ENCODE measurements at places on chromosomes 11 and 22. TPM values are rescaled to one million over a fixed set of nuclear protein-coding genes. Genes with fewer than 3 reads are reported as not detected.

DNA sequence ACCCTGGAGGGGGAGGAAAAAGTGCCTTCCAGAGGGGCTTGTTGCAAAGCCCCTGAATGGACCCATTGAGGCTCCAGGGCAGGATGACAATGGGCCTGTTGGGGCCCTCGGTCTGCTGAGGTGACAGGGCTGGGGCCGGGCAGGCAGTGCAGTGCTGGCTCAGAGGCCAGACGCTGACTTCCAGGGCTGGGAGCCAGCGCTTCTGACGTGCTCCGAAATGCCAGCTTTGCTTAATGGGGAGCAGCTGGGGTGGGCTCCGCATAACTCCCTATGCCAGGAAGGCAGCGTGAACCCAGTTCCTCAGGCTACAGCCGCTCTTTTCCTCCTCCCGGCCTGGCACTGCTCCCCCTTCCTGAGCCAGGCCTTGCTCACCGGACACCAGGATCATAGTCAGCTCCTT, 17.7 kb downstream of the NAV2 start:
- DNase-seq, result peak; percentile 88

Gene CYP2D6
- 0.41 TPM for total RNA-seq

Gene CARD16
- 3.3 TPM for total RNA-seq

- no peak for DNase-seq
Measured at GRCh38 chr11:17560281-17561110, 13.4 kb downstream of the OTOG start.

GRCh38 chr11:62295504-62295903, 3.4 kb downstream of the SCGB1D4 start:
- DNase-seq, result peak; percentile 45

Gene DEUP1
- total RNA-seq, result not detected

Gene C11orf97
- total RNA-seq, result not detected

Gene MS4A4A
- 2.9 TPM for total RNA-seq

Gene GLYAT
- total RNA-seq, result not detected

GRCh38 chr11:5269715-5270147, at the start of gene HBE1:
HBE1 (minus strand) TSS chr11:5269945; CDS start chr11:5269890, 55 bp downstream.
- no peak for DNase-seq

DNA sequence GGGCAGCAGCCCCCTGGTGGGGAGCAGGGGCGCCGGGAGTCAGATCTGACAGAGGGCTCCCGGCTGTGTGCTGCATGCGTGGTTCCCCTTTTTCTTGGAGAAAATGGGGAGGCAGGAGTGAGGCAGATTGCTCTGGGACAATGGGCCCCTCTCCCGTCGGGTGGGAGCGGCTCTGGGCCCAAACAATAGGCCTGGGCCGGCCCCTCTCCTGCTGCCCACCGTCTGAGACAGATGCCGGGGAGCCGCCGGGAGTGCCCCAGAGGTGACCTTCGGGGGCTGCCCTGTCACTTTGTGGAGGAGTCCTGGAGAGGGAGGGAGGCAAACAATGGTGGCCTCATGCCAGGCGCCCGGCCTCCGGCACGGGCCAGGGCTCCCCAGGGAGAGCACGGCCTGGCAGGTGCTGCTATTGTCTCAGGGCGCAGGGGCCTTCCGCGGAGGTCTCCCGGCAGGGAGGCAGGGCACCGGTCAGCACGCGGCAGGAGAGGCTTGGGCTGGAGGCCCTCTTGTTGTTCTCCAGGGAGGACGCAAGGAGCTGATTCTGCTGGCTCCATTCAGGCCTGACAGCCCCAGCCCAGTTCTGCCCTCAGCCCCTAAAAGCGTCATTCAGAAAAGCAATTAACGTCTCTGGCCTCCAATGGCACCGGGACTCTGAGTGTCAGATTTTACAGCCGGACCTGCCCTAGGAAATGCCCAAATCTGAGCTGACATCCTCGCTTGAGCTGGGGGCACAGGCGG, 44.8 kb downstream of the SMIM38 start:
- DNase-seq, result no peak

Gene OR6A2
- total RNA-seq, result 0.10 TPM

Gene BCO2
- 21.1 TPM for total RNA-seq

DNA sequence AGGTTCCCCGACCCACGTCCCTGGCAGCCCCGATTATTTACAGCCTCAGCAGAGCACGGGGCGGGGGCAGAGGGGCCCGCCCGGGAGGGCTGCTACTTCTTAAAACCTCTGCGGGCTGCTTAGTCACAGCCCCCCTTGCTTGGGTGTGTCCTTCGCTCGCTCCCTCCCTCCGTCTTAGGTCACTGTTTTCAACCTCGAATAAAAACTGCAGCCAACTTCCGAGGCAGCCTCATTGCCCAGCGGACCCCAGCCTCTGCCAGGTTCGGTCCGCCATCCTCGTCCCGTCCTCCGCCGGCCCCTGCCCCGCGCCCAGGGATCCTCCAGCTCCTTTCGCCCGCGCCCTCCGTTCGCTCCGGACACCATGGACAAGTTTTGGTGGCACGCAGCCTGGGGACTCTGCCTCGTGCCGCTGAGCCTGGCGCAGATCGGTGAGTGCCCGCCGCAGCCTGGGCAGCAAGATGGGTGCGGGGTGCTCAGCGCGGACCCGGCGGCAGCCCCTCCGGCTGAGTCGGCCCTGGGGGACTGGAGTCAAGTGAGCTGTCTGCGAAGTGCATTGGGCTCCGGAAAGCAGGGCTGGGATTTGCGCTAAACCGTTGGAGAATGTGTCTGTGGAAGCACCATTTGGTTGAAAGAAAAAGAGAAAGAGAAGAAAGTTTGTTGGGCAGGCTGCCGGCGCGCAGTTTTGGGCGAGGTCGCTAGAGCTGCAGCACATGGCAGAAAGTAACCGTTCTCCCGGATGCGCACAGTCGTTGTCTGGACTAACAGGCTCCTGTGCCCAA, at the start of gene CD44:
Gene CD44 (plus strand): TSS at position 229 of the 779 bp plus-strand sequence. CDS start 133 bp downstream, at position 362.
- peak; percentile 92 for DNase-seq

- DNase-seq, result no peak
Measured at GRCh38 chr11:37402663-37403062, 804.6 kb upstream of the RAG2 start.

DNA sequence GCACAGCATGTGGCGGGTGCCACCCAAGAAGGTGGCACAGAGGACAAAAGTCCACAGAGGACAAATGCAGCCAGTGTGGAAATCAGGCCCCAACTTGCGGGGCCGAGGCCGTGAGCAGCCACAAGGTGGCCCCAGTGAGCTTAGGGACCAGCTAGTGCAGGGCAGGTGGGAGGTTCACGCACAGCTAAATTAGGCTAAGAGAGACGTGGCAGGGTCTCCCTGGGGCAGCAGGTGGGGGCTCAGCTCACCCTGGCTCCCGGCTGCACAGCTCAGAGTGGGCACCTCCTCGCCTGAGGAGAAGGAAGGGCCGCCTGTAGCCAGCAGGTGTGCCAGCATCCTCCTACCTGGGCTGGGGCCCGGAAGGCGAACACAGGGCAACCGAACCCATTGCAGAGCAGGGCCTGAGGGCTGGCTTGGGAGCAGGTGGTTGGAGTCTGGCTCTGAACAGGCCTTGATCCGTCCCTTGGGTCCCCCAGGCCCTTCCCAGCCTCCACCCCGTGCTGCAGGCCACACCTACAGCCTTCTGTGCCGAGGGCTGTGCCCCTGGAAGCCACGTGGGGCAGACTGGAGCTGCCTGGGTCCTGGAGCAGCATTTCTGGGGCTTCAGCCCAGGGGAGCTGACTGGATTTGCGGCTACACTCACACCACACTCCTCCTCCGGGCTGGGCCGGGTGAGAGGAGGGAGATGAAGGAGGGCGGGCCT, 26.1 kb upstream of the CELSR1 start:
- DNase-seq, result peak; percentile 80

Gene MMP12
- total RNA-seq, result not detected

GRCh38 chr11:121048464-121049233, 24.7 kb downstream of the TBCEL start:
- DNase-seq, result no peak

Gene SEC14L6
- 0.21 TPM for total RNA-seq

DNA sequence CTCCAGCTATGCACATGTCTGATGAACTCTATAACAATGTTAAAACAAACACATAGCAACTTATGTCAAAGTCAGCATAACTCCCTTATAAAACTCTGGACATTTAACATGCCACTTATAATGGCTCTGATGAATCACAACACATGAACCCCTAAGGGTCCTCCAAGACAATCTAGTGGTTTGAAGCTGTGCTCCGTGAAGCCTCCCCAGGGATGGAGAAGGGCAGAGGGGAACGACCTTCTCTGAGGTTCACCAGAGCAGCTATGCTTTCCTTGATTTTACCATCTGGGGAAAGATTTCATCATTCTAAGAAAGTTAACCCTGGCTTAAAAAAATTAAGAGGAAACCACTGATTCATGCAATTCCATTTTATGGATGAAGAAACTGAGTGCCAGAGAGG, 84.4 kb downstream of the MPPED2 start:
- no peak for DNase-seq

Gene KRTAP5-10
- not detected for total RNA-seq

- DNase-seq, result no peak
Measured at GRCh38 chr22:38614332-38615063, 41.7 kb downstream of the FAM227A start.

DNA sequence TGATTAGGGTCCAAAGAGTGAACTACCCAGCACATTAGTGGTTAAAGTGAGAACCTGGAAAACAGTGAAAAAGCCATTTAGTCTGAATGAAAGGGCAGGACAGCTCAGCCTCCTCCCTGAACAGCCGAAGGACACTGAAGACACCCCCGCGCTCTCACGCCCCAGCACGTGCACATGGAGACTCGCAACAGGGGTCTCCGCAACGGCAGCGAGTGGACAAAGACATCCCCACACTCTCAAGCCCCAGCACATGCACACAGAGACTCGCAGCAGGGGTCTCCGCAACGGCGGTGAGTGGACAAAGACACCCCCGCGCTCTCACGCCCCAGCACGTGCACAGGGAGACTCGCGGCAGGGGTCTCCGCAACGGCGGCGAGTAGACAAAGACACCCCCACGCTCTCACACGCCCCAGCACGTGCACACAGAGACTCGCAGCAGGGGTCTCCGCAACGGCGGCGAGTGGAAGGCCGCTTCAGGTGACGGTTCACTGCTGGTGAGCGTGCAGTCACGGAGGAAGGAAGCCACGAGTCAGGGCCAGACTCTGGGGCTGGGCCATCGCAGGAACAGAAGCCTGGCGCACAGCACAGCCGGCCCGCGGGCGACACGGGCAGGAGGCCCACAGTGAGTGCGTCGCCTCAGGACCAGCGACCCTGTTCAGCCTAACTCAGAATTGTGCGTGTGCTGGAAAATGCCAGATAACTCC, 43.6 kb downstream of the BRD1 start:
- no peak for DNase-seq

DNA sequence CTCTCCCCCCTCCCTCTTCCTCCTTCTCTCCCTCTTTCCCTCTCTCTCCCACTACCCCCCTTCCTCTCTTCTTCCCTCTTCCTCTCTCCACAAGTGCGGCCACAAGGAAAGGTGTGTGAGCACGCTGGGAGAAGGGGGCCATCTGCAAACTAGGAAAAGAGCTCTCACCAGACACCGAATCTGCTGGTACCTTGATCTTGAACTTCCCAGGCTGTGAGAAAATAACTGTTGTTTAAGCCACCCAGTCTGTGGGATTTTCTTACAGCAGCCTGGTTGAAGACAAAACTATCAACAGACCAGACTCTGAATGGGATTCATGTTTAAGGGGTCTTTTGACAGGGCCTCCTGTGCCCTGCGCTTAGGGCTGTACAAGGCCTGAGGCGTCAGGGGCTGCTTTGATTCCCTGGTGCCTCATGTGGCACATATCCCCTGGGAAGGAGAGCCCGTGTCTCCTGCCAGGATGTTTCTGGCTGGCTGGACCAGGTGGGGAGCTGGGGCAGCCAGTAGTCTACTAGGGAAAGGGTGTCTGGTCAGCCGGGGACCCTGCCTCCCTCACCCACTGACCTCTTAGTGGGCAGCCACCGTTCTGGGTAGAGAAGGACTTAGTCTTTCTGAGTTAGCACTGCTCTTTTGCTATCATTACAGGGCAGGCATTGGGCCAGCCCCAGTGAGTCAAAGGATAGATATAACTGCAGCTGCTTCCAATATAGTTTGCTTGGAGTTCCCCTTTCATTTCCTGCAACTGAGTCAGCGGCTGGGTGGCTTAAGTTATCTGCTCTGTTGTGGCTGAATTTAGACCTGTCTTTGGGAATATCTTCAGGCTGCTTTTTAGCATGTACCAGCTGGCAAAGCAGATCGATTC, 6.2 kb downstream of the PANX1 start:
- peak; percentile 61 for DNase-seq

- no peak for DNase-seq
Measured at GRCh38 chr22:23180893-23181720, 798 bp downstream of the BCR start.

Gene TMEM191B
- total RNA-seq, result not detected

Gene SCYL1
- total RNA-seq, result 33.8 TPM

- DNase-seq, result no peak
Measured at GRCh38 chr11:78203184-78203583, 14.5 kb downstream of the USP35 start.

DNA sequence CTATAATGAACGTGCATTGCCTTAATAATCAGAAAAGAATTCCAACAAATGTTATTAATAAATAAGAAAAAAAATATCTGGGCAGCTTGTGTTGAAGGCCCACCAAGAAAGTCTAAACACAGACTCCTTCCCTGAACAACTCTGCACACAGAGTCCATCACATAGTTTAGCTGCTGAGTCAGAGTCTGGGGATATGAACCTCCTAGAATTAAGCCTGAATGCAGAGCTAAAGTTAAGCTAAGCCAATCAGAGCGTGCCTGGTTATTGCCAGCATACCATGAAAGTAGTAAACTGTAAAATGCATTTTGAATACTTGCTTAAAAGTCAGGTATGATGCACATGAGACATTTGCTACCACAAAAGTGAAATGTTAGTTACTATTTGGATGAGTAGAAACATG, 25.6 kb upstream of the TENM4 start:
- DNase-seq, result no peak

Gene SLC35F2
- 4.7 TPM for total RNA-seq

Measured in tongue (tissue), 3 donors.